ENCODE measurements at places on chromosomes 11 and 22.

GRCh38 chr11:115087791-115088190 lies 409.5 kb downstream of the NXPE2 start:
- DNase-seq: no peak

- DNase-seq: no peak
Measured at GRCh38 chr11:112235750-112236390, 9.6 kb downstream of the PTS start.

DNA sequence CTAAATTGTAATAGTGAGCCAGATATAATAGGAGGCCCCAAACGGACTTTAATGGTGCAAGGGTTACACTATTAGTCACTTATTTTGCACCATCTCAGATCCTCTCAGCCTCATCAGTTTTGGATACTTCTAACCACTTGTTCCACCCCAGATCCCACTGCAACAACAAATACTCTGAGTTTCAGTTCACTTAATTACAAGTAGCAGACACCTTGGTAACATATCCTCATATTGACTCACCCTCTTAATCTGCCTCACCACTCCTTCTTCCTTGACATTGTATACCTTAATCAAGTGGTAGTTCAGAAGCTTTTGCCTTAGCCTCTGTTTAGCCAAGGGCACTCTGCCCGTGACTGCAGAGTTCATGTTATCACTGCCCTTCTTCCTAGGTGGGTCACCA lies 256.1 kb upstream of the UBASH3B start:
- DNase-seq: no peak

- DNase-seq: no peak
Measured at GRCh38 chr11:118212781-118213191, 12.0 kb downstream of the JAML start.

GRCh38 chr11:126288237-126288636 lies 5.3 kb downstream of the TIRAP start:
- DNase-seq: no peak

- no peak for DNase-seq
Measured at GRCh38 chr11:128860571-128861361, 6.3 kb downstream of the KCNJ1 start.

DNA sequence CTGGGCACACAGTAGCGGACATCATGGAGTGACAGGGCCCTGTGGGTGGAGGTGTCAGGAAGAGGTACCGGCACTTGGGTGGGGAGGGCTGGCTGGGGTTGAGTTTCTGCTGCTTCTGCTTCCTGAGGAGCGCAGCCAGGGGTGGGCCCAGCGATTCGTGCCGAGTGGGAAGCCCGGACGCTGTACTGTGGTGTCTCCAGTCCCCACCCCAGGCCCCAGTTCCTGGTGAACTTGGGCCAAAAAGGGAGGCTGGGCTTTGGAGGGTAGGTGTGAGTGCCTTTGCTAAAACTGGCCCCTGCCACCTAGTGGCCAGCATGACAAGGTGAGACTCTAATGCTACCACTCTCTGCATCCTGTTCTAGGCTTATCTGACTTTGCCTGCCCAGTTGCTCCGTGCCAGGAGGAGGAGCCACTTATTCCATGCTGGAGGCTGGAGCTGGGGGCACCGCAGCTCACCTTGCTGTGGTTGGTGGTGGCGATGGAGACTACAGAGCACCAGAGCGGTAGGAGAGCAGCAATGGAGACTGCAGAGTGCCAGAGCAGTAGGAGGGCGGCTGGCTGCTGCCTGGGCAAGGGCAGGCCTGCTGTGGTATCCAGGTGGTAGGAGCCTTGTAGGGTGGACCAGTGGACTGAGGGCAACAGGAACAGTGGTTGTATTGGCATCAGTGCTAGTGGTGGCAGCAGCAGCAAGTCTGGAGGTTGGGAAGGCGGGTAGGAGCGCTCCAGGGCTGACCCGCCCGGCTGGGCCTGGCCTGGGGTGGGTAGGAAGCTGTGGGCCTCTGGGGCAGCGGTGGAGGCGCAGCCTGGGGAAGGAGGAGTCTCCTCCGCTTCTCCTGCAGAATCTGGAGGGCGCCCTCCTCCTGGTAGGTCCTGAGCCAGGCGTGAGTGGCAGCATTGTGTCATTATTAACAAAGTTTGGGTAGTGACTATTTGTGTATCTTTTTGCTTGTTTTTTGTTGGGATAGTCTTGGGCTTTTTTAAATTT lies 2.2 kb upstream of the RFPL2 start:
- no peak for DNase-seq

DNA sequence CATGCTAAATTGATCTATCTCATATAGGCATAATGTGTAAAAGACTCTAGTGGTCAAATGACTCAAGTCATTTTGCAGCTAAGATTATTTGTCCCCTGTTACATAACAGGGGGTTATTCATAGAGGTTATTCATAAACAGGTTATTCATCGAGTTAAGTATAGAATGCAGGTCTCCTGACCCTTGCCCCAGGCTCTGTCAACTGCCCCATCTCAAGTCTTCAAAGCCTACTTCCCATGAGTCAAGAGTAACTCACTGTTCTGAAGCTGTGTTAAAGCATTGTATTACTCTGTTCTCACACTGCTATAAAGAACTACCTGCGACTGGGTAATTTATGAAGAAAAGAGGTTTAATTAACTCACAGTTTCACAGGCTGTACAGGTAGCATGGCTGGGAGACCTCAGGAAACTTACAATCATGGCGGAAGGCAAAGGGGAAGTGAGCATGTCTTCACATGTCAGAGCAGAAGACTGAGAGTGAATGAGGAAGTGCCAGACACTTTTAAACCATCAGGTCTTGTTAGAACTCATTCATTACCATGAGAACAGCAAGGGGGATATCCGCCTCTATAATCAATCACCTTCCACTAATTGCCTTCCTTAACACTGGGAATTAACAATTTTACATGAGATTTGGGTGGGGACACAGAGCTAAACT lies 226.2 kb upstream of the BLID start:
- DNase-seq: no peak

GRCh38 chr11:86261328-86261727 lies 16.8 kb downstream of the EED start:
- no peak for DNase-seq

DNA sequence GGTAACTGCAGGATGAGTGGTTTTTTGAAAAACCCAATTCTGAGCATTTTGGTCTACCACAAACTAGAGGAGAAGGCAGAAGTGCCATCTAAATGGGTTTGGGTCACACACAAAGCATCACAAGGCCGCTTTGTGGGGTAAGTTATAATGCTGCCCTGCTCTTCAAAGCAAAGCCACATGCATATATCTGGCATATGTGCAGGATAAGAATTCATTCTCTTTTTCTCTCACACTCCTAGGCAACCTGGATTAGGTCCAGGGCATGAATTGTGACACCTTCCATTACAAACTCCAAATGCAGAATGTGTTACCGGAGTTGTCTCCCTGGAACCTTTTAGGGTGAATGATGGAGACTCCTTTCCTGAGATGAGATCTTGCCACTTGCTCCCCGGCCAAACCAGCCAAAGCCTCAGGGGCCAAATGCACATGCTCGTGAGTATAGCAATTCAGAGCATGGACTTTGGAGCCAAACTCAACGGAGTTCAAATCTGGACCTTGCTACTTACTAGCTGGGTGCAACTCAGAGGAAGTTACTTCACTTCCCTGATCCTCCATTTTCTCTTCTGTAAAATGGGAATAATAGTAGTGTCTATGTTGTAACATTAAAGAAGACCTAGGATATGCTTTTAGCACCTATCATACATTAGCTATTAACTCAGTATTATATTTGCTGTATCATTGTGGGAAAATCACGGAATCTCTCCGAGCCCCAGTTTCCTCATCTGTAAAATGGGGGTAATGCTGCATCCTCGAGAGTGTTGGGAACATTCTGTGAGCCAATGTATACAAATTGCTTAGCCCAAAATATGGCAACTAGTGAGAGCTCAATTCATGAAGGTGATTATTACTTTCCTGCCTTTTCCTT lies 96.6 kb downstream of the COMMD9 start:
- no peak for DNase-seq

DNA sequence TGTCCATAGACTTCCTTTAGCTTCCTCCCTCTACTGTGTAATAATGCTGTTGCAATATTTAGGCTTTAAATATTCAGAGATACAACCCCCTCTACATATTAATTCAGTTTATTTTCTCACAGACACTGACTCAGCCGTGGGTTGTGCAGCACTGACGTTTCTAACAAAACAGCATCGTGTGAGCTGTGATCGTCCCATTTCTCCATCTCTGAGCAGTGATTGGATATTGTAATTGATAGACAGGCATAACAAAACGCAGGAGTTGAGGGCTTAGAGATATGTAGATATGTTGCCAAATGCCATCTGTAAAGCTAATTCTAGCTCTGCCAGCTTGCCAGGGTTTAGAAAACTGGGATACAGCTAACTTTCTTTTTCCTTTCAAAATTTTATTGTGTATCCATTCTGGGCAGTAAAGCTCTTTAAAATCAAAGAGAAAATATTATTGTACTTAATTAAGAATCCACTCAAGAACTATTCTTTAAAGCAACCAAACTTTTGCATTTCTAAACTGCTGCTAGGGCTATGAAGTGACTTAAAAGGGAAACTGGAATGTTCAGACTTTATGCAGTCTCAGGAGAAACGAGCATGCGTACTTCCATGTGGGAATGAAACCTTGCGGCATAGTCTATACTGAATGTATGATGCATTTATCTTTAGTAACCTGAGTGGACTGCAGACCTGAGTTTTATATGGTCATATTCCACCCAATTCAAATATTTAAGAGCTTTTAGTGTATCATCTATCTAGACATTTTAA lies 22.7 kb downstream of the BTBD10 start:
- no peak for DNase-seq

- no peak for DNase-seq
Measured at GRCh38 chr11:3615998-3616397, 25.8 kb downstream of the ART5 start.

- no peak for DNase-seq
Measured at GRCh38 chr11:39806652-39807051, 1652.8 kb downstream of the LRRC4C start.

- DNase-seq: peak; percentile 30
Measured at GRCh38 chr11:79253280-79253679, 187.6 kb downstream of the TENM4 start.

GRCh38 chr22:29689206-29689879 lies 30.5 kb upstream of the CABP7 start:
- DNase-seq: no peak

DNA sequence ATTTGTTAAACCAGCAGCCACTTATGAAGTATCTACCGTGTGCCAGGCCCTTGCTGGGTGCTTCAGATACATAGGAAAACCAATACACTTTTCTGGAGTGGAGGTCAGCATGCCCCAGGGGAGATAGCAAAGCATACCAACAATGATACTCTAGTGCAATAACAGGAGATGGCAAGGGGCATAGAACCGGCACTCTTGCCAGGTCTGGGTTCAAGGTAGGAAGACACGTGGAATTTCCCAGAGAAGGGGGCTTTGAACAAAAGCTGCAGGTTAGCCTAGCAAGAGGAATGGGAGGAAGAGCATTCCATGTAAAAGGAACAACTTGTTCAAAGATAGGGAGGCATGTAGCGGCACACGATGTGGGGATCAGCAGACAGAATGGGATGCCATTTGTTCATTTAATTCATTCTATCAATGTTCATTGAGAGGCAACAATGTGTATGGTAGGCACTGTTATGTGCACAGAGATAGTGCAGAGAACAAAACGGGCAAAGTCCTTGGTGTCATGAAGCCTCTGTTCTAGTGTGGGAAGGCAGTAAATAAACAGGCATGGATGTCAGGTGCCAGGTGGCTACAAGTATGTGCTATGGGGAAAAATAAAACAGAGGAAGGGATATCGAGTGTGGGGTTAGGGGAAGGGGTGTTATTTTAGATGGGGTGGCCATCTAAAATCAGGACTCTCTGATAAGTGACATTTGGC lies 162.6 kb upstream of the E2F8 start:
- DNase-seq: no peak

GRCh38 chr11:64766881-64767280 lies 7.1 kb upstream of the PYGM start:
- DNase-seq: no peak

DNA sequence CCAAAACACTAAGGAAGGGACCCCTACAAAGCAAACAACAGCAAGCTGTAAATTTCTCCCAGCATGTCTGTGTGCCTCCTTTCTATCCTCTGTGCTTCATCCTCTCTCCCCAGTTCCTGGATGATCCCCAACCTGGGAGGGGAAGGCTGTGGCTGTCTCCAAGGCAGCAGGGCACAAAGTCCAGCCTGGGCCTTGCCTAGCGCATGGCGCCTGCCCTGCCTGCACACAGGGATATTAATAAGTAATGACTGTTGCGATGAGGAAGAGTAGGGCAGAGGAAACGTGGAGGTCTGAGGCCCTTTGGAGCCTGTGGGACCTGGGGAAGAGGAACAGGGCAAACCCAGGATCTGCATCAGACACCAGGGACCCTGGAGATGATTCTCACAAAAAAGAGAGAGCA lies 2.0 kb downstream of the USH1C start:
- no peak for DNase-seq

DNA sequence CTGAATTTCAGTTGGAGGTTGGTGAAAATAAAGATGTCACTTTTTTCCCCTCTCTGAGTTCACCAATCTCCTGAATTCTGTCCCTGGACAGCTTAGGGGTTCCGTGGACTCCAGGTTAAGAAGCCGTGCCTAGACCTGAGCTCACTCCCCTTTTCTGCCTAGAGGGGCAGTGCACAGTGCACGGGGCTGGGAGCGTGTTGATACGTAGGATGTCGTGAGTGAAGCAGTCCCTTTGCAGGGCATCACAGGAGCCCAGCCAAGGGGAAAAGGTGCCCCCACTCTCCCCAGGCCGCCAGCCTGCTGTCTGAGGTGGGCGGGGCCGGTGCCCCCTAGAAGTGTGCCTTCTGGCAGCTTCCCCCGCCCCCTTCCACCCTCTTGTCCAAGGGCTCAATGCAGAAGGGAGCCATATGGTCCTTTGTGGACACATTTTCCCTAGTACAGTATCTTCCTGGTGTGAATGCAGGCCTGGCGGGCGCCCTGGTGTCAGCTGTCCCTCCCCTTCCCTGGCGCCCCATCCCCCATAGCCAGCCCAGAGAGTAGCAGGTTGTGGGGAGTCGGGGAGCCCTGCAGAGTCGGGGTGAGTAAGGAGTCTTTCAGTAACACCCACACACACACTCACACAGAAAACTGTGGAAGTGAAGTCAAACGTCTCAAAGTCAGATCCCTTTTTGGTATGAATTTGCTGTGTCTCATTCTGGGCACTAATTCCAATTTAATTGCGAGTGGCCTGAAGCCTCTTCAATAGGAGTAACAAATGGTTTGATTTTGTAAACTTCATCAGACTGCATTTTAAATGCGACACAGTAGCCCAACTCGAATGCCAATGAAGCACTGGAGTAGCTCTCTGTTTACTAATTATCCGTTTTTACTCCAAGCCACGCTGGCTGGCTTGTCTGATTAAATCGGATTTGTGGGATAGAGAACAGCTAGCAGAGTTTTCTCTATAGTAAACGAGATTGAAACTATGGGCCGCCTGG lies 67.5 kb upstream of the NNMT start:
- no peak for DNase-seq

- DNase-seq: peak; percentile 78
Measured at GRCh38 chr22:22687638-22688500, 43.5 kb downstream of the GGTLC2 start.

DNA sequence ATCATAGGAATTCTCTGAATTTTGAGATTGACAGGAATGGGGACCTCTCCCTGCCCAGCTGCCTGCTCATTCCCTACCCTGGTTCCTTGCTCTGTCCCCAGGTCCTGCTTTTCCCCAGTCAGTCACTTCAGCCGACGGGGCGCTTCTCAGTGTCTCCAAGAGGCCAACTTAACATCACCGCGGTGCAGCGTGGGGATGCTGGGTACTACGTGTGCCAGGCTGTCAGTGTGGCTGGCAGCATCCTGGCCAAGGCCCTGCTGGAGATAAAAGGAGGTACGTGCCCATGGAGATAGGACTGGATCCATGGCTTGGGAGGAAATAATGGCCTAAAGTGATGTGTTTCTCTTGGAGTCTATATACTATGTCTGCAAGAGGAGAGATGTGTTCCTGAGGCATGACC lies 7.0 kb downstream of the ROBO3 start:
- no peak for DNase-seq

GRCh38 chr11:133271206-133271605 lies 261.1 kb downstream of the OPCML start:
- no peak for DNase-seq

Measured in testis (tissue), 5 donors.